ENCODE measurements at places on chromosomes 1 and 21.

GRCh38 chr1:19680644-19681043, 16.0 kb downstream of the HTR6 start:
- DNase-seq: no peak

GRCh38 chr1:173208146-173208545, 1.0 kb upstream of the TNFSF4 start:
- DNase-seq: no peak

GRCh38 chr1:154353460-154353904, 28.2 kb downstream of the ATP8B2 start:
- DNase-seq: no peak

- DNase-seq: no peak
Measured at GRCh38 chr21:7933923-7934322, 2587.5 kb upstream of the TPTE start.

DNA sequence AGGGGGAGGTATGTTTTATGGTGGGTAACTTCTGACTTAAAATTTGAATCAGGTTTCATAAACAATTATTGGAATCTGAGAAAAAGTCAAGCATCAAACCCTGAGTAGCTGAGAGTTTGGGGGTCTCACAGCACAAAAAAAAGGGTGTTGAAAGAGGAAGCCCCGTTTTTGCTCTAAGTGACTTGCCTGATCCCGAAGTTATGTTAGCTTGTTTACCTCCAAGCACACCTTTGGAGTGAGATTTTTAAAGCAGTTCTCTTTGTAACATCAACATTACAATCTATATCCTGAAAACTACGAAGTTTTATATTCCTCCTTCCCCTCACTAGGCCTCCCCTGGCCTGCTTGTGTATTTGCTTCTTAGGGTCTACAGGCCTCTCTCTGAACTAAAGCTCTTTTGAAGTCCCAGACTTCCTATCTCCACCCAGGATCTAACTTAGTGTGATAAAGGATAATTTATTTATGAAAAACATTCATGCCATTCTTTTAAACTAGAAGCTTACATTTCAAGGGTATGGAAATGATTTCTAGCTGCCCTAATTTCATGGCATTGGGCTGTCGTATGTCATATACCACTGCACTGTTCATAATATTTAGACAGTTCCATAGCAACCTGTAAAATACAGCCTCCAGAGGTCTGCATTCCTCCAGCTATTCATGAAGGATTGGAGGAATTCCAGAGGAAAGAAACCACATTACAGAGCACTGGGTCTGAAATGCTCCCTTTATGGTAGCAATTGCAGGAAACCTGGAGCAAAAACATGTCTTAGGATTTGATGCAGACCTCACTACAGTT, 36.1 kb upstream of the RGS1 start:
- DNase-seq: no peak

GRCh38 chr1:209266590-209267205, 316.8 kb upstream of the CAMK1G start:
- no peak for DNase-seq

DNA sequence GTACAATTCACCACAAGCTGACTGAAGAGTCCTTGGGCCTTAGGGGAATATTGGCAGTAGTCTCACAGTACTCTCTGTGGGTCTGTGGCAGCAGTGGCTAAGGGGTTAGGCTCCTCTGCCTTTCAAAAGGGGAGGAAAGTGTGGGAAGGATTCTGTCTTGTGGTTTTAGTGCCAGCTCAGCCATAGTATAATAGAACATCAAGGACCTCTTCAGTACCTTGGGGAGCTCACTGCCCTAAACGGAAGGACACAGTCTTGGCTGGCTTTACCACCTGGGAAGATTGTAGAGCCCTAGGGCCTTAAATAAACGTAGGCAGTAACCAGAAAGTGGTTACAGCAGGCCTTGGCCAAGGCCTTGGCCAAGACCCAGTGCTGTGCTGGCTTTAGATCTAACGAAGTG, 265.7 kb downstream of the COL11A1 start:
- no peak for DNase-seq

DNA sequence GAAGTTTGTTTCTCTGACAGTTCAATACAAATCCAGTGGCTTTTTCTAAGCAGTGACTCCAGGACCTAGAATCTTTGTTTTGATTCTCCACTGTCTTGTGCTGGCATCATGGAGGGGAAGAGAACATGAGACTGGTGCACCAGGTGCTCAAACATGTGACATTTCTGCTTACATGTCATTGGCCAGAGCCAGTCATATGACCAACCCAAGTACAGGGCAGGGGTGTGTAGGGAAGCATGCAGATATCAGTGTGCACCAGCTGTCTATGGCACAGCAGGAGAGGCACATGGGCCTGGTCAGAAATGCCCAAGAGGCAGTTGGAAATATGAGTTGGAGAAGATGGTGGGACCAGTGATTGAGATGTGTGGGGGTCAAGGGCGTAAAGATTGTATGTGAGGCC, 297.0 kb downstream of the HHAT start:
- DNase-seq: no peak

- DNase-seq: no peak
Measured at GRCh38 chr1:153220606-153221303, 3.4 kb downstream of the PRR9 start.

- no peak for DNase-seq
Measured at GRCh38 chr21:18164483-18164882, 80.2 kb upstream of the CHODL start.

DNA sequence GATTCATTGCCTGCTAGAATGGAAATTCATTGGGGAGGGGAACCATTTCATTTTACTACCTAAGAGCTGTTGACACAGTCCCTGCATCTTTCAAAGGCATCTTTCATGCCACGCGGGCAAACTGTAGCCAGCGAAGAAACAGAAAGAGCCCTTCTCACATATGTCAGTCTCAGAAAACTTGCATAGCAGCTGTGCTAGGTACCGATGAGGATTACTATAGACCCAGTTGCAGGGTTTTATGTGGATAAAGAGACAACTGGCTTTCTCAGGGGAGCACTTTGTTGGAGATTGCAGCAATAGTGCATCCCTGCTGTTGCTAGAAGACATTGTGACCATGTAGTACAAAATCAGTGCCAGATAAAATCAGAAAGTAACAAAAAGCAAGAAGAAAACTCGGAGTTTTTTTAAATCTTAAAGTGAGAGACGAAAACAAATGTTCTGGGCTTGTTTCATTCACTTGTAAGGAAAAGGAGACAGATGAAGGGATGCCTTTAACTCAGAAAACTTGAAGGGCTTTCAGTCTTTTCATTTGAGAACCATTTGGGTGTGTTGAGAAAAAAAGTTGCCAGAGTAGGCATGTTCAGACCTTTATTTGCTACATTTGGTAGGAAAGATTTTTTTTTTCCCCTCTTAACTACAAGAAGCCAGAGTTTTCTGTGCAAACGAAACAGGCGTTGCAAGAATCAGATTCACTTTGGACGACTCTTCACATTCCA, 804.1 kb downstream of the USP25 start:
- DNase-seq: no peak

DNA sequence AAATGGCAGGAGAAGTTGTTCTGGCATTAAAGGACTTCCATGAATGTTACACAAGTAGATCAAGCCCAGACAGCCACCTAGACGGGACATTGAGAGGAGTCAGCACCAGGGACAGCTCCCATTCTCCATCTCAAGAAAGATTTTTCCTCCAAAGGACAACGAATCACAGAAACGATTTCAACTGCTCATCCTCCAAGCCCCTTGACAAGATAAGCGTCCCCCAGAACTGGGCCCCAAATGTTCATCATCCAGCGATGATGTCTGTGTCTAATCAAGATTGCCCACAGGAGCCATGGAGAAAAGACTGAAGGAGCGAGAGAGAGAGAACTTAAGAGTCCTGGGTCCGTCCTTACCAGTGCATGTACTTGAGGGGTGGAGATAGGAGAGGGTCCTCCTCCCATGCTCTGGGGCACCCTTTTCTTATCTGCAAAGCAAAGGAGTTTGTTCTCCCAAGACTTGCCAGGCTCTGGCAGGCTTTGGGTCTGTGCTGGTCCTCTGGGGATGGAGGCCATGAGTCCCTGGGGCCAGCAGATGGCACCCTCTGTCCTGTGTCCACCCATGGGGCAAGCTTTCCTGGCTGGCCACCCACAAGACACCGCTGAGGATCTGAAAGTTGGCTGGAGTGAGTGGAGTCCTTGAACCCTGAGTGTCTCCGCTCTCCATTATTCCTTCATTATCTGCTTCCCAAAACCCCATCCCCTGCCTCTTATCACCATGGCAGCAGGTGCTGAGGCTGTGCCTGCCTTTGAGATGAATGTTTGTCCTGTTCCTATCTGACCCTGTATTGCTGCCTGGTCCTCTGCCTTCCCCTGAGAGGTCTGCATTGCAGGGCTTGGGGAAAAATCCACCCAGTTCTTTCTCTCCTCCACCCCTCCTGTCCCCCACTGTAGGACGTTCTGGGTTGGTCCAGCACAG, 164.6 kb downstream of the ACTL8 start:
- no peak for DNase-seq

GRCh38 chr1:157580828-157581210, 17.1 kb downstream of the FCRL4 start:
- DNase-seq: no peak

GRCh38 chr1:223022641-223023473, 120.2 kb downstream of the TLR5 start:
- no peak for DNase-seq

DNA sequence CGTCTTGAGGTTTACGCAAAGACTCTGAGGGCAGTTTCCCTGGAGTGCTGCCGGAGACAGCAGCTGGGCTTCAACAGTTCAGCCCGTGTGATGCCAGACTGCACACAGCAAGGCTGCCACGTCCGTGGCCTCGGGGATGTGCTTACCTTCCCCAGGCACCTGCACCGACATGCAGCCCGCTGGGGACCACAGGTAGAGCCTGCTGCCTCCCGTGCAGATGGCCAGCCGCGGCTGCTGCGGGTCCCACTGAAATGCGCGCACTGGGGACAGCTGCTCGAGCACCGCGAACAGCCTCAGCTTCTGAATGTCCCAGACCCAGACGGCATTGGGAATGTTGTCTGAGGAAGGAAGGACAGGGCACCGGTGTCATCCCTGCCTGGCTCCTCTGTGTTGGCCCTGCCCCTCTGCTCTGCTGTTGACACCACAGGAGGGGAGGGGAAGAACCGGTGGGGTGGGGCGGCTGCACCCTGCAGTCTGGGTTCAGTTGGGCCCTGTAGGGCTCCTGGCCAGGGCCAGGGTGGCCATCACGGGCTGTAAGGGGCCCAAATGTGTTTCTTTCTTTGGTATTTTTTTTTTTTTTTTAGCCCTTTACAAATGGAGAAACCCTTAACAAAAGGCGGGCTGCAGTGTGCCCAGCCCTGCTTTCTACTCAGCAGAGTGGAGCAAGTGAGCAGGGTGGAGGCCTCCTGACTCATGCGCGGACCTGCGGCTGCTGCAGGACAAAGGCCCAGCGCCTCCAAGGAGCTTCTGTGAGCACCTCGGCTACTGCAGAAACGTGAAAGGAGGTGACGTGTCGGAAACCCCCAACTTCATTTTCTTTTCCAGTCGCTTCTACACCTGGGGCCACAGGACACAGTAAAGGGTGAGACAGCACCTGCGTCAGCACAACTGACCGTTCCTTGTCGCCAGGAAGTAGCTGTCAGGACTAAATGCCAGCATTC, 6.8 kb downstream of the TPRG1L start:
- no peak for DNase-seq

DNA sequence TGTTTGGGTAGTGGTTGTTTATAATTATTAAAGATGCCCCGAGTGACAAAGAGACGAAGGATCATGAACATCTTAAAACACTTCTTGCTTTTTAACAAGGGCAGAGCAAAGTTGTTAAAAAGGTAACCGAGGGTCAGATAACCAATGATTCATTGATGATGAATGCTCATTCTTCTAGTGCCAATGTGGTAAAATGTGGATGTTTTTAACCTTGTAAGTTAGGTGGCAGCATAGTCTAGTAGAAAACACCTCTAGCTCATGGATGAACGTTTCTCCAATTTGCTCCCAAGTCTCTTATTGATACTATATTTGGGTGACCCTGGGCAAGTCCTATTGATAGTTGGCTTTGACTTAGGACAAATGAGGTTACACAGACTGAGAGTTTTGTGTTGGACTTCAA, 167.9 kb downstream of the KIF26B start:
- DNase-seq: no peak

DNA sequence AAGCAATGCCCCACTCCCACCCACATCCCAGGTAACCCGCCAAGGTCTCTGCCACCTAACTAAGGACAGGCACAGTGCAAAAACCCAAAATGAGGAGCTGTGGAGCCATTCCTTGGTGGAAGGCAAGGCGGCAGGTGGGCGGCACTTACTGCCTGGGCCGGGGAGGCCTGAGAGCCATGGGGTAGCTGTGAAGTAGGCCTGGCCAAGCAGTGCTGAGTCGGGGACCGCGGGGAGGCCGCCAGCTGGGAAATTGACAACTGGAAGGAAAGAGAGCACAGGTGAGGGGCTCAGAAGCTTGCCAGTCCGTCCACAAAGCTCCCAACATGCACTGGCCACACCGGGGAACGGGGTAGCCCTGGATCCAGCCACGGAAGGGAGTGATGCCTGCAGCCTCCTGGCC, 85.3 kb downstream of the NPHP4 start:
- DNase-seq: no peak

- DNase-seq: no peak
Measured at GRCh38 chr1:234617986-234618736, 8.2 kb upstream of the IRF2BP2 start.

- no peak for DNase-seq
Measured at GRCh38 chr1:218439541-218440295, 94.6 kb downstream of the TGFB2 start.

- no peak for DNase-seq
Measured at GRCh38 chr1:2350911-2351655, 40.3 kb downstream of the MORN1 start.

DNA sequence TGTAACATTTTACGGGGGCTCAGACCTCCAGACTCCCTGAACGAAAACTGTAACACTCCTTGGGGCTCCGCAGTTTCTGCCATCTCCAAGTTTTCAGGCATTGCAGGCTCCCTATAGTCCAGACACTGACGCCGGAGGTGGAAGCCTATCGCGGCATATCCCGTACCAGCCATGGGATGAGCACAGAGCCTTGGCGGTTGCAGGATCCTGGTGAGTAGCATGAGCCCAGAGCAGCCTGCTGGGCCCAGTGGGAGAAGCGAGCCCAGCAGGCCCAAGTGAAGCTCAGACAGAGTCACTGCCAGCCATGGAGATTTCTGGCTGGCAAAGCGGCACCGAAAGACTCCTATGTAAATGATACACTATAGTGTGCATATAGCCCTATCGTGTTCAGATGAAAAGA, 446.8 kb downstream of the COL11A1 start:
- no peak for DNase-seq

DNA sequence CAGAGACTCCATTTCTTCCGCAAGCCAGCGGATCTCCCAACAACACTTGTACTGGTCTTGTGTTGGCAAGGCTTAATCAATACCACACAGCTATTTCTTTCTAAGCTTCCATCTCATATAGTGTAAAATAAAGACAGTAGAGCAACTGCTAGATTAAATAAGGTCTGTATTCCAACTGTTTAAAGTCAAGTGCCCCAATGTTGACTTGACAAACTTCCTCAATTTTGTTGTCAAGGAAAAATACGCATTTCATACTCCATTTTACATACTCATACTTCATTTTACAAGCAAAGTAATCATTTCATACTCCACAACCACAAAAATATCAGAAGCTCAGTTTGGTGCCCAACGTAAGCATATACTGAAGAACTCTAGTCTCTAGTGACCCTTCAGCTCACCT, 143.0 kb downstream of the RERE start:
- DNase-seq: no peak

- no peak for DNase-seq
Measured at GRCh38 chr1:168271636-168272035, 9.0 kb upstream of the TBX19 start.

- no peak for DNase-seq
Measured at GRCh38 chr1:162626094-162626493, 6.2 kb upstream of the DDR2 start.
